ENCODE measurements at places on chromosomes 16 and 17.
A peak's percentile ranks its signal among the peaks of the same experiment; 100 is the strongest.

DNA sequence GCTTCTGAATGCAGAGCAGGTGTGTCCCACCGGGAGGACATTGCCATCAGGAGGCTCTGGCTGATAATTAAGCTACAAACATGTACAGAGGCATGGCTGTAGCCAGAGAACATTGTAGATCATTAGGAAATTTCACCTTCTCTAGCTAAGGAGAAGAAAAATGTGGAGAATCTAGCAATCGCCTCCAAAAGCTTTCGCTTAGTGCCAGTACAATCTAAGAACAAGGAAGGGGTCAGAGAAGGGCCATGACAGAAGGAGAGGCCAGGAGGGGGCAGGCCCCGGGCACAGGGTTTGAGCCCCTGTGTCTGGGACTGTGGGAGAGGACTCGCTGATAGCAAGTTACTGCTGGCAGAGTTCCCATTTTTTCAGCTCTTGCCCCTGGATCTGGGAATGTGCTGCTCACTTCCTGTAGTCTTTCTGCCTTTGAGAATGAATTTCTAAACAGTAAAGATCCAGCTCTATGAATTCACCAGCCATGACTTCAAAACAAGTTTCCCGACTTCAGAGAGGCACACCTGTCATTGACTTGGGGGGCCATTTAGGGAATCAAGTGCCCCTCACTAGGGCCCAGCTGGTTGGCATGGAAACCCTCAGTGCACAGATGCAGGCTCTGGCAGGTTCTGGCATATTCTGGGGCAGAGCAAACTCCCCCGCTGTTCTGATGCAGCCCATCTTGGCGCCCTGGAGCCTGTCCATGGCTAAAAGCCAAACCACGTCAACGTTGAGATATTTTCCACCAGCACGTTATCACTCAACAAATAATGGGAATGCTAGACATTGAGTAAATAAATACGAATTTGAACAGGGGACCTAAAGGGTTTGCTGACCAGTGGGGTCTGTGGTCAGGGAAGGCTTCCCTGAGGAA, 59.5 kb upstream of the CACNG4 start:
- no peak for DNase-seq

- DNase-seq, result peak; percentile 77
Measured at GRCh38 chr17:35089586-35090296, 26.2 kb upstream of the RFFL start.

GRCh38 chr17:72388765-72389473, 268.1 kb downstream of the SOX9 start:
- peak; percentile 62 for DNase-seq

DNA sequence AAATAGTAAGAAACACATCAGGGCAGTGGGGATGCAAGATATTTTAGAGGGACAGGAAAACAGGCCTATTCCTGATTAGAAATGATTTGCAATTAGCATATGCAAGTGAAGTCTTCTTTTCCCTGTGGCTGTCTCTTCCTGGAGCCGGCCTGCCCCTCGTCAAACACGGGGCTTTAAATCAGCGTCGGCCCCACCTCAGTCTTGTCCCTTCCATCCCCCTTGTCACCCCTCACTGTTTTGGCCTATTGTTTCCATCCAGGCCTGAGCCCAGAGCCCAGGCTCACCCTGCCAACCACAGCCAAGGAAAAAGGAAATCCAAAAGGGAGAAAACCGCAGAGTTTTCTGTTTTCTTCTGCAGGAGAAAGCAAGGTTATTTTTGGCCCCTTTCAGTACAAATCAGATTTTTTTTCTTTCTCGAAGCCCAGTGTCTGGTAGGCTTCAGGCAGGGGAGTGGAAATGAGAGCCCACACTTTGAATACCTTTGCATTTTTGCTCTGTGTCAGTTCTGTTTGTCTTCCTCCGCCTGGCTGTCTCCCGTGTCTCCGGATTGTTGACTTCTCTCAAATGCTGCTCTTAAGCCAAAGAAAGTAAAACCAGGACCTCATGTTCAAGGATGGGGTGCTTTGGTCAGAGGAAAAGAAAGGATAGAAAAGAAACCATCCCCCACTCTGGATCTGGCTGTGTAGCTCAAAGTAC, 399.9 kb upstream of the CDH11 start:
- DNase-seq, result no peak

GRCh38 chr16:66605979-66606751, 1.7 kb downstream of the CMTM3 start:
- DNase-seq, result no peak

DNA sequence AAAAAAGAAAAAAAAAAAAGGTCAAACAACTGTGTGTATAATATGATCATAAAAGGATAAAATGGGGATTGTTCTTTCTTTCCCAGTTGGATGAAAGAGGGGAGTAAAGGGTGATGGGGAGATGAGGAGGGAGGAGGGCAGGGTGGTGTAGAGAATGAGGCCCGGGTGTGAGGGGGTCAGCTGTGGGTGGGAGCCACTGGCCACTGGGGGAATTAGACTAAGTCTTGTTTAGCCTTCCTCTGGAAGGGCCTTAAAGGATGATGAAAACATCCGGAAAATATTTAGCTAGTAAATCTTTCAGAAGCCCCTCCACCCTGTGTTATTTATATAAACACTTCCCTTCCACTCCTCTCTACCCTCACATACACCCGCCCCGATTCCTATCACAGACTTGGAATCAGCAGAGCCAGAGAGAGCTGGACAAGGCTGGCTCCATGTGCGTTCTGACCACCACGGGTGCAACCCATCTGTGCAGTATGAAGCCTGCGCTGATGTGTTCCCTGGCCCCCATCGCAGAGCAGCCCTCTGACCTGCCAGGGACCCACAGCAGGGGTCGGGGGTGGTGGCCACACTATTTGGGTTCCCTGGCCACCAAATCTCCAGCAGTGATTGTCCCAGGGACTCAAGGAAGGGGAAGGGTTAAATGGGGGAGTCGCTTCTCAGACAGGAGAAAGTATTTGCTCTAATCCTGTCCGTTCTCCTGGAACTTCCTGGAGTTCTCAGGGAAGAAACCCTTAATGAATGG, 72.7 kb downstream of the GAS7 start:
- no peak for DNase-seq

GRCh38 chr16:88653101-88653500, 2.2 kb upstream of the CYBA start:
- no peak for DNase-seq

DNA sequence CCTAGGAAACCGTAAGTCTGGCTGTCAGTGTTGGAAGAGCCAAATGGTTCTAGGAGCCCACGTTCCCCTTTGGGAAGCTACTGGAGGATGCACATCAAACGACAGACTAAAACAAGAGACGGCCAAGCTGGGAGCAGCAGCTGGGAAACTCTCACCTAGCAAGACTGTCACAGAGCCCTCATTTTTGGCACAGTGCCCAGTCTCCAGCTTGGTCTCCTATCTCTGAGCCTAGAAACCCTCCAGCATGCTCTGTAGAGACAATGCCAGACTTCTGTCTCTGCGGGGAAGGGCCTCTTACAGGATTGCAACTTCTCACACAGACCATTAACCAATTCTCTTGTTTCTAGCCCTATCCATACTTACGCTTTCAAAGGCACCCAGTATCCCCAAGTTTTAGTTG, 23.5 kb downstream of the GTF3C1 start:
- DNase-seq, result no peak

- no peak for DNase-seq
Measured at GRCh38 chr16:60166-60565, 6.5 kb downstream of the SNRNP25 start.

DNA sequence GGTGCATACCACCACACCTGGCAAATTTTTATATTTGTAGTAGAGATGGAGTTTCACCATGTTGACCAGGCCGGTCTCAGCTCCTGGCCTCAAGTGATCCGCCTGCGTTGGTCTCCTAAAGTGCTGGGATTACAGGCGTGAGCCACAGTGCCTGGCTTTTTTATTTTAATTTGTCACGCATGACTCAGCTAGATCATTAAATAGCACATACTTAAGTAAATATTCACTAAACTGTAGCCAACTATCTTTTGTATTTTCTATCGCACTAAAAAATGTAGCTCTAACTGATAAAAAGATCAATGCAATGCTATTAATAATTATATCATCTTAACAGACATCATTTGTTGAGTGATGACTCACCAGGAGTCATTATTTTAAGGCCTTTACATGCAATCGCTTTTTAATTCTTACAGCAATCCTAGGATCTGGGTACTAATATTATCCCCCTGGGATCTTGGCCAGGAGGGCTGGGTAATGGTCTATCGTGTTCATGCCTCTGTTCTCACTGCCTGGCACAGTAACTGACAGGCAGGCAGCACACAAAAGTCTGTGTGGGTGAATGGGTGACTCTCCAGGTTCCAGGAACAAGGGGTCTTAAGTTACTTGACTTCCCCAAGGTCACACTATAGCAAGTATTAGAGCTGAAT, 693.5 kb upstream of the EEF2KMT start:
- DNase-seq, result no peak

DNA sequence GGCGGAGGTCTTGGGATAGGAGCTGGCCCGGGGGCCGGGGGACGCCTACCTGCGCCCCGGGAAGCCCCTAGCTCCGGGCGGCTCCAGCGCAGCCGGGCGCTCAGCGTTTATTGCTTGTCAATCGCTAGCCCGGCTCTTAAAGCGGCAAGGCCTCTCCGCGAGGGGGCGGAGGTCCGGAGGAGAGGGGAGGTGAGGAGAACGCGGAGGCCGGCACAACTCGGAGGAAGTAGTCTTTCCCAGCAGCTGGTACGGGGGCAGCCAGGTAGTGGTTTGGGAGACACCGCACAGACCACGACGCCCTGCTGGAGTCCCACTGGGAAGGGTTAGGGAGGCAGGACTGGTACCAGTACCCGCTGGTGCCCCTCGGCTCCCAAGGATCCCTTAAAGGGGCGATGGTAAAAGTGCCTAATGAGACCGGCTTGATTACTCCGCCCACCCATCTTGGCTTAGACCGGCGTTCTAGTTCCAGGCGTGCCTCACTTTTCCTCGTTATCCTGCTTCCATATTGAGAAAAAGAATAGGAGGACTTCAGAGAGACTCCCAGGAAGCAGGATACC, at the start of gene MPP2:
Gene MPP2 (minus strand): TSS at position 112 of the 557 bp plus-strand sequence. CDS start 3,076 bp downstream, outside the sequence.
- peak; percentile 89 for DNase-seq

GRCh38 chr17:44529864-44530263, 26.7 kb upstream of the GPATCH8 start:
- DNase-seq, result no peak

DNA sequence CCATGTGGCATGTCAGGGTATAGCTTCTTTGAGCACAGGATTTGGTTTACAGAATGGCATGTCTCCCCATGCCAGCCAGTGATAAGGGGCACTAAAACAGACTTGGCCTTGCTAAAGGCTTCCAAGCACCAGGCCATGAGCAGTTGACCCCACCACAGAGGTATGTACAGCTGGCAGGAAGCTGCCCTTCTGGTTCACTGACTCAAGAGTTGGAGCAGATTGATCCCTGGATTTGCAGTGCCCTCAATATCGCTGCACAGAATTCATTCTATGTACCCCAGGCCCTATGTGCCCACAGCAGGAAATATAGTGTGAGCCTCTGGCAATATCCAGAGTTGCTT, 24.3 kb downstream of the HLF start:
- no peak for DNase-seq

- no peak for DNase-seq
Measured at GRCh38 chr16:64782484-64782883, 339.4 kb downstream of the CDH11 start.

DNA sequence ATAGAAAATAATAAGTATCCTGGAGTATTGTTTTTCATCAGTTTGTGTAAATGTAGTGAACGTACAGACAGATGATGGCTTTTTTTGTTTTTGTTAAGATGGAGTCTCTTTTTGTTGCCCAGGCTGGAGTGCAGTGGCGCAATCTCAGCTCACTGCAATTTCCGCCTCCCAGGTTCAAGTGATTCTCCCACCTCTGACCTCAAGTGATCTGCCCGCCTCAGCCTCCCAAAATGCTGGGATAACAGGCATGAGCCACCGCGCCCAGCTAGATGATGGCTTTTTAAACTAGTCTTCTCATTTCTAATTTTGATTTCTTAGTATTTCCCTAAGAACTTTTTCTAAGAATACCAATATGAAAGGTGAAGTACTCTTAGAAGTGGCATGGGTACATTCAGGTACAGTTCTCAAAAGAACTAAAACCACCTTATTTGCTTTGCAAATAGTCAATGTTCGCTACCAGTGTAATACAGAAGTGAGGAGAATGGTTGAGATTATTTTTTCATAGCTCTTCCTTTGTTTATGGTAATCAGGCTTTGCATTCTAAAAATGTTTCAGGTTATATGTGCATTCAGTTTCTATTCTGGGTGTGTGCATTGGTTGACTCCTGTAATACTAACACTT, 34.2 kb downstream of the TTC19 start:
- no peak for DNase-seq

Data from HuH-7 (cell line).